ENCODE measurements at places on chromosomes 16 and 17.

DNA sequence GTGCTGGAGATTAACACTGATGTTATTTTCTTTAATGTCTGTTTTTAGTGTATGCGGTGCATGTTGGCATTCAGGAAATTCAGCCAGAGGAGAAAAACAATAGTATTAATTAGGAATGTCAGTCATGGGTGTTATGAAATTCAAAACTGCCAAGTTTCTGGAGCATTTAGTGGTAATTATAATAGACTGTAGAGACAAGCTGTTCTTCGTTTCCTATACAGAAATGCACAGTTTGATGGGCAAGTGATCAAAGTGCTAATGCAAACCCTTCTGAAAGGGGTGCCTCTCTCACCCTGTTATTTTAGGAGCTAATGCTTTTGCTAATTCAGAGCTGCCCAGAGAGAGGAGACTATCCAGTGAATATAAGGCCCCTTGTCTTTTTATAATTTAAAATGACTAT lies 573.8 kb upstream of the EEF2KMT start:
- DNase-seq, result no peak

- no peak for DNase-seq
Measured at GRCh38 chr16:4295581-4295980, 20.3 kb upstream of the GLIS2 start.

- no peak for DNase-seq
Measured at GRCh38 chr16:84618581-84619460, 943 bp upstream of the COTL1 start.

GRCh38 chr16:64234200-64234599 lies 887.7 kb downstream of the CDH11 start:
- DNase-seq, result no peak

DNA sequence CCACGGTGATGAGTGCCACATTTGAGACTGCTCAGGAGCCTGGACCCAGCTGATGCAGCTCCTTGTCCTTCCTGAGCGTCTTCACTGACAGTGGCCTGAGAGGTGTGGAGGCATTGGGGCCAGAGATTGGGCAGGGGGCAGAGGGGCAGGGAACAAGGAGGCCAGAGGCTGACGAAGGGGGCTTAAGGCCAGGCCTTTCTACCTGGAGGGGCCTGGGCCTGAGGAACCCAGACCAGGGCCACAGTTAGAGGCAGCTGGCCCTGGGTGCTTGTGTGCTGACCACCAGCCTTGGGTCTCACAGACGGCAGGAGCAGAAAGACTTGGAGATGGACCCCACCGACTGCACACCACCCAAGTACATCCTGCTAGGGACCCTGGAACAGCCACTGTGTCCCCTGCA lies 168.2 kb upstream of the ZNF267 start:
- DNase-seq, result no peak

- DNase-seq, result no peak
Measured at GRCh38 chr17:15660077-15660476, 24.0 kb downstream of the TRIM16 start.

GRCh38 chr17:78889531-78889930 lies 13.5 kb downstream of the CEP295NL start:
- DNase-seq, result no peak
